ENCODE measurements at places on chromosomes 6 and 20.

GRCh38 chr20:8089668-8090067 is 42.4 kb upstream of the PLCB1 start:
- DNase-seq: no peak

GRCh38 chr20:14384416-14385175 is 47.2 kb upstream of the FLRT3 start:
- DNase-seq: peak; percentile 2

GRCh38 chr6:39797751-39798150 is 5.6 kb downstream of the DAAM2 start:
- no peak for DNase-seq

DNA sequence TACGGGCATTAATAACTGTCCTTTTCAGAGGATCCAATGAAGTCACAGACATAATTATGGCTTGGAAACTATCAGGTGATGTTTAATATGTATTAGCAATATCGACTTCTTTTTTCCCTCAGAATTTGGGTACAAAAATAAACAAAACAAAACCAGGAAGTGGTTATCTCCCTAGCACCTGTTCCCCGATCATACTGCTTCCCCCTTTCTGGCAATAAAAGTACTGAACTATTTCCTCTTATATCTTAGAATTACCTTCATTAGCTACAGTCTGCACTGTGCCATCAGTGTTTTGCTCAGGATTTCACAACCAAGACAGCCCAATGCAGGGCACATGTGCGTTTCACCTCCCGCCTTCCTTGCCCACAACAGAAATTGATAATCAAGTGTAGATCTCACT is 216.9 kb upstream of the BTBD3 start:
- DNase-seq: no peak

GRCh38 chr20:36736451-36737182 is 9.3 kb downstream of the NDRG3 start:
- DNase-seq: no peak

DNA sequence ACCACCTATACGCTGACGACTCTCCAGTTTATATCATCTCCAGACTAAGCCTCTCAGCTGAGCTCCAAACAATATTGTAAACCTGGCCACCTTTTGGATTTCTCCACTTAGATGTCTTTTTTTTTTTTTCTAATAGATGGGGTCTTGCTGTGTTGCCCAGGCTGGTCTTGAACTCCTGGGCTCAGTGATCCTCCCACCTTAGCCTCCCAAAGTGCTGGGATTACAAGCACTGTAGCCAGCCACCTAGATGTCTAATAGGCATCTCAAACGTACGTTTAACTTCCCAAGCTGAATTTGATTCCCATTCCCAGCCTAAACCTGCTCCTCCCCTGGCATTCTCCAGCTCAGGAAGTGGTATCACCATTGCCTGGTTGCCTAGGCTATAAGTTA is 5.2 kb downstream of the DDR1 start:
- no peak for DNase-seq

- no peak for DNase-seq
Measured at GRCh38 chr6:83885984-83886383, 26.5 kb downstream of the CYB5R4 start.

DNA sequence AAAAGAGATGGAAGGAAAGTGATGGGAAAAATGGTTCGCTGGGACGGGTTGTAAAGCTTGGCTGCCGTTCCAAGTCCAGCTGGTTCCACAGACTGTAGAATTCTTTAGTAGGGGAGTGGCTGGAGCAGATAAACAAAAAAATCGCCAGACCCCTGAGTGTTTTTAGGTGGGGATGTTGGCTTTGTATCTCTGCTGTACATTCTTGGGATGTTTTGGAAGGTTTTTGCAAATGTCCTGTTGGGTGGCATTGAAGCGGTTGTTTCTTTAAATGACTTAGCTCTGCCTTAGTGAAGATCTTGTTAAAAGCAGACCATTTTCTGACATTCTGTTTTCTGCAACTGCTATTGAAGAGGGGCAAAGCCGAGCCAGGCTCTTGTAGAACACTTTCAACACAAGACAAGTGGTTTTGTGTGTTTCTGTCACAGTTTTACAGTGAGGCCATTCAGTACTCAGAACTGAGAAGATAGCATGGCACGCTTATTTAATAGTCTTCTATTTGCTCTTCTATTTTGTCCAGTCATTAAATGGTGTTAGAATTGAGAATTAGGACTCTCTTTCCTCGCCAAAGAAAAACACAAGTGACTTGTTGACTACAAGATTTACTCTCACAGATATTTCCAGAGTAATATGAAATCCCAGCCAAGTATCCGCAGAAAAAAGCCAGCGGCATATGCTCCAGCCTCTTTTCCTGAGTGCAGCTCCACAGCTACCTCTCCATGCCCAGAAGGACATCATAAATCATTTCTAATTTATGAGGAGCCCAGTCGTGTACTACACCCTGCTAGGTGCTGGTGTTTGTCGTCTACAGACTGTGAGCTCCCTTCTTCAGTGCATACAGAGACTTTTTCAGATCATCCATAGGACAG is 65.8 kb downstream of the PHACTR2 start:
- no peak for DNase-seq

Data from NCI-H2081 treated with DMSO at 0.1 percent for 48 hours (cell line).